Foreskin keratinocyte (primary cell): ENCODE measurements at places on chromosomes 1 and 21. TPM values are rescaled to one million over a fixed set of nuclear protein-coding genes. Genes with fewer than 3 reads are reported as not detected.

Gene LORICRIN
- not detected in 2 replicates for total RNA-seq

Gene TIE1
- total RNA-seq, result not detected in 2 replicates

Gene C21orf91
- 12.8 and 17.8 TPM in 2 replicates for total RNA-seq

Gene LRRC39
- total RNA-seq, result 0.11 TPM in 1 of 2 replicates, not detected in the other

Gene RHD
- total RNA-seq, result not detected in 2 replicates

Gene GSTM5
- total RNA-seq, result not detected in 2 replicates

Gene CFHR4
- not detected in 2 replicates for total RNA-seq

Gene MAEL
- not detected in 2 replicates for total RNA-seq
